ENCODE measurements at places on chromosomes 2 and 18. TPM values are rescaled to one million over a fixed set of nuclear protein-coding genes. Genes with fewer than 3 reads are reported as not detected.

DNA sequence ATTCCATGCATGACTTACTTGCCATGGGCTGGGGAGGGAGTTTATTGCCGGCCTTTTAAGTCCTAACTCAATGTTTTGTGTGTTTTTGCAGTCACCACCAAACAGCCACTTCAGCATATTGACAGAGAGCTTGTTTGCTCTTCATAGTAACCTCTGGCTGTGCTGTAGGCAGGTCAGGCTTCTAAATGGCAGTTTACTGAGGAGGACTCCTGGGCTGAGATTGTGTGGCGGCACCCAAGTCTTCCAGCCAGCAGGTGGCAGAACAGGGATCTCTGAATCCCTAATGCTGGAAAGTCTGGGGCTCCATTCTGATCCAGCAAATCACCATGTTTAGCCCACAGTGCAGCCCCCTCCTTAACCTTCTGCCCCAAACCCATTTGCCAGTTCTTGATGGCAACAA is 121.2 kb downstream of the CAPN13 start:
- H3K4me3 ChIP-seq, result no peak overlapping the region
- no peak for DNase-seq
- H3K36me3 ChIP-seq, result no peaks in the 10 kb centered on the region
- H3K27ac ChIP-seq, result no peak overlapping the region
- no peaks in the 10 kb centered on the region for H3K4me1 ChIP-seq
- no peaks in the 10 kb centered on the region for H3K27me3 ChIP-seq

- no peaks in the 10 kb centered on the region for H3K4me1 ChIP-seq
- peaks cover 2% of the 10 kb centered on the region for H3K27me3 ChIP-seq
- H3K36me3 ChIP-seq, result no peaks in the 10 kb centered on the region
Observed at GRCh38 chr2:128457006-128457604, 138.4 kb upstream of the HS6ST1 start.

FAM124B gene
- 1.8 TPM for polyA plus RNA-seq

DNA sequence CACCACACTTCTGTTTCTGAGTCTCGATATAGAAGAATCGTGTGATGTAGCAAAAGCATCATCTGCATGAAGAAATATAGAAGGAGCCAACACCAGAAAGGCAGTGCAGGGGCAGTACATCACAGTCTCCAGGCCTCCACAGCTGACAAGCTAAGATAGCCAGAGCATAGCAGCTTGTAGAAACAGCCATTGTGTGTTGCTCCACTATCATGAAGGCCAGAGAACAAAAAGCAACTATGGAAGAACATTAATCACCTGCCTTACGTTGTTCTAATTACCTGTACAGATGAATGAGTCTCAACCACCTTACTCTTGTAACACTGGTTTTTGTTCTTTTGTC is 129.0 kb downstream of the RND3 start:
- H3K36me3 ChIP-seq, result no peaks in the 10 kb centered on the region
- H3K27me3 ChIP-seq, result no peaks in the 10 kb centered on the region
- H3K4me3 ChIP-seq, result no peak overlapping the region
- no peak for DNase-seq
- H3K27ac ChIP-seq, result peak overlapping the region; percentile 25
- peaks cover 7% of the 10 kb centered on the region for H3K4me1 ChIP-seq

ACVR2A gene
- 20.4 TPM for polyA plus RNA-seq

MBP gene
- polyA plus RNA-seq, result 28.8 TPM

DNA sequence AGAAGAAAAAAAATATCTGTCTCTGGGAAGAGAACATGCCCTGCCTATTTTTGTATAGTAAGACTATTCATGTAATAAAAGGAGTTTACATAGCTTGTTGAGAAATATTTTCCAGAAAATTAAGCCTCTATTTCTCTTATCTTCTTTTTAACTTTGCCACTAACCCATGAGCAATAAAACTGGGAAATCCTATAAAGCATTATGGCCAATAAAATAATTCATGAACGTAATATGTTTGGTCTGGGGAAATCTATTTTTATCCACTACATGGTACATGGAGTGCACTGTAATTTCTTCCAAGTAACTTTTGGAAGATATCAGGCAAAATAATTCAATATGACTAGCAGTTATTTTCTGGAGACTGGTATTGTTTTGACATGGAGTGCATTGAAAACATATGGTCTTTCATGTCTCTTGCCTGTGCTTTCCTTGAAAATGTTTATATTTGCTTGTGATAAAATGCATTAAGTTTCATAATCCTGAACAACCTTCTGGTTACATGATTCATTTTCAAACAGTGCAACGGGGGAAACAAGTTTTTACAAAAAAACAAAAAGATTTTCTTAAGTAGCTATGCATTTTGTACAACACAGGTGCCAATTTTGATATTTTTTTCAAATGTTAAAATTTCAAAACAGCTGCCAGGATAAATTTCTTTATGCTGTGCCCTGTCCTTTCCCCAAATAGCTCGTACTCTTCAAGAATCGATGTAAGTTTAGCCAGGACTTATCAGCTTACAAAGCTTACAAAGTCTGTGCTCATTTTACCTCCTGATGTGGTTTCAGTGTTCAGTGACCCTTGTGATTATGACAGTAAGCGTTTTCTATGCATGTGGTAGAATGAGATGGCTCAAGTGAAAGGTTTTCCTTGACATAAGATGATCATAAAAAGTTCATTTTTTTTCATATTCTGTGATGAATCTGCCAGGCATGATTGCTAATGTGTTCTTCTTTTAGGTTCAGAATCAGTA is 194.5 kb downstream of the UBE2E3 start:
- H3K4me1 ChIP-seq, result no peaks in the 10 kb centered on the region
- no peak overlapping the region for H3K27ac ChIP-seq
- no peak overlapping the region for H3K4me3 ChIP-seq
- no peaks in the 10 kb centered on the region for H3K36me3 ChIP-seq
- H3K27me3 ChIP-seq, result no peaks in the 10 kb centered on the region
- no peak for DNase-seq

FAM210A gene
- polyA plus RNA-seq, result 16.7 TPM

SERPINB4 gene
- polyA plus RNA-seq, result not detected

HS6ST1 gene
- 22.4 TPM for polyA plus RNA-seq

GRCh38 chr2:46831051-46831868 is 84.3 kb downstream of the MCFD2 start:
- H3K27me3 ChIP-seq, result no peaks in the 10 kb centered on the region
- H3K36me3 ChIP-seq, result no peaks in the 10 kb centered on the region
- H3K4me3 ChIP-seq, result no peak overlapping the region
- peak; percentile 47 for DNase-seq
- H3K4me1 ChIP-seq, result peaks cover 4% of the 10 kb centered on the region

- H3K4me1 ChIP-seq, result peaks cover 11% of the 10 kb centered on the region
- peaks cover 14% of the 10 kb centered on the region for H3K36me3 ChIP-seq
- H3K4me3 ChIP-seq, result no peak overlapping the region
- DNase-seq, result no peak
- H3K27ac ChIP-seq, result no peak overlapping the region
Observed at GRCh38 chr2:30262716-30263309, 31.5 kb downstream of the LBH start.

DNA sequence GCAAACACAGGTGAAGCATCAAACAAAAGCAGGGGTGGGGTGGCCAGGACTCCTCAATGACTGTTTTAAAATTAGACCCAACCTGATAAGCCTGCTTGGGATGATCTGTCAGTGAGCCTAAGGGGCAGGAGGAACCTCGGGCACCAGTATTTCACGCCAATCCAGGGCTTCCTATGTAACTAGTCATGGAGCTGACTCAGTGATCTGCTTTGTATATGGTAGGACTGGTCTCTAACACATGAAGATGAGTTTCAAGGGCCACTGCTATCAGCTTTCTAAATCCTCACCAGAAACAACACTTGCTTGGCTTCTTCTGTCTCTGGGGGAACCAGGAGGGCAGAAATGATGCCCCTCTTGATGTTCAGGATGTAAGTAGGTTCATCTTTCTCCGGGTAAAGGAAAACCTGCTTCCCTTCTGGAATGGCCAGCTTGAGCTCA is 6.2 kb downstream of the APOB start:
- H3K4me3 ChIP-seq, result no peak overlapping the region
- DNase-seq, result no peak
- H3K27me3 ChIP-seq, result no peaks in the 10 kb centered on the region
- H3K36me3 ChIP-seq, result peaks cover 92% of the 10 kb centered on the region
- H3K4me1 ChIP-seq, result peaks cover 6% of the 10 kb centered on the region
- H3K27ac ChIP-seq, result no peak overlapping the region

GRCh38 chr2:34102339-34102738 is 503.2 kb upstream of the FAM98A start:
- no peaks in the 10 kb centered on the region for H3K27me3 ChIP-seq
- H3K4me1 ChIP-seq, result no peaks in the 10 kb centered on the region
- DNase-seq, result no peak
- no peaks in the 10 kb centered on the region for H3K36me3 ChIP-seq
- no peak overlapping the region for H3K27ac ChIP-seq

HOXD10 gene
- 0.18 TPM for polyA plus RNA-seq

MOCOS gene
- 3.8 TPM for polyA plus RNA-seq

COL4A4 gene
- 0.22 TPM for polyA plus RNA-seq

TGFA gene
- polyA plus RNA-seq, result 8.4 TPM

GRCh38 chr18:59725142-59725541 is 27.9 kb upstream of the CCBE1 start:
- no peaks in the 10 kb centered on the region for H3K27me3 ChIP-seq
- DNase-seq, result no peak
- H3K4me1 ChIP-seq, result no peaks in the 10 kb centered on the region

LRRTM4 gene
- 1.2 TPM for polyA plus RNA-seq

DNA sequence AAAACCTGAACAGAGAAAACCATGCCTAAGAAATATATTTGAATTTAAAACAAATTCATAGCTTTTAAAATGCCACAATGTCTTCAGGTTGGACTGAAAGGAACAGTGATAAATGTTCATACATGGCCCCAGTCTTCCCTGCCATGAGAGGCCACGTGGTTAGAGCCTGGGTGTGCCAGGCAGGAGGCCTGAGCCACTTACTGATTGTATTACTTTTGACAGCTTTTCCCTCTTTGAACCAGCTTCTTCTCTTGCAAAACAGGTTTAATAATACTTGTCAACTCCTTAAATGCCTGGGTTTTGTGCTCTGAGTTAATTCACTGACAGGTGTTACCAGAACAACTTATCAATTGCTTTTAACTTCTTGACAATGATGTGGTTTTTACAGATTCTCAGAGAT is 27.0 kb downstream of the RBKS start:
- no peak overlapping the region for H3K4me3 ChIP-seq
- H3K27ac ChIP-seq, result no peak overlapping the region
- no peaks in the 10 kb centered on the region for H3K4me1 ChIP-seq
- DNase-seq, result peak; percentile 45
- H3K36me3 ChIP-seq, result no peaks in the 10 kb centered on the region

All from large intestine (tissue), 12 donors.